NCI-H69 (cell line): ENCODE measurements at places on chromosomes 4 and X.
A peak's percentile ranks its signal among the peaks of the same experiment; 100 is the strongest.

GRCh38 chrX:130770615-130771014 lies 132.4 kb downstream of the ENOX2 start:
- DNase-seq: peak; percentile 12

DNA sequence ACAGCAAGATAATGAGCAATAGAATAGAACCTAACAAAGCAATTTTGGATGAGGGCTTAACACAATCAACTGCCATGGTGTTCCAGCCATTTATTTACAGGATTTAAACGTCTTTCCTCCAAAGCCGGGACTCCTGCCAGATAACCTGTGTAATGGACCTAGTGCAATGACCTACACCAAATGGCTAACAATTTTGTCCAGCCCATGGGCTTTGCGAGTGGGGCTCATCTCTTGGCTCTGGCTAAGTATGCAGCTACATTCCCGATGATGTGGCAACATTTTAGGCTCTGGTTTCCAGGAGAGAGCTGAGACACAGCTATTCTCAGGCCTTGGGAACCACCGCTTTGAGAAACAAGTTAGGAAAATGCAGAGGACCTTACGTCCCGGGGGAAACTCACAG lies 822.3 kb upstream of the FTHL17 start:
- peak; percentile 84 for DNase-seq

DNA sequence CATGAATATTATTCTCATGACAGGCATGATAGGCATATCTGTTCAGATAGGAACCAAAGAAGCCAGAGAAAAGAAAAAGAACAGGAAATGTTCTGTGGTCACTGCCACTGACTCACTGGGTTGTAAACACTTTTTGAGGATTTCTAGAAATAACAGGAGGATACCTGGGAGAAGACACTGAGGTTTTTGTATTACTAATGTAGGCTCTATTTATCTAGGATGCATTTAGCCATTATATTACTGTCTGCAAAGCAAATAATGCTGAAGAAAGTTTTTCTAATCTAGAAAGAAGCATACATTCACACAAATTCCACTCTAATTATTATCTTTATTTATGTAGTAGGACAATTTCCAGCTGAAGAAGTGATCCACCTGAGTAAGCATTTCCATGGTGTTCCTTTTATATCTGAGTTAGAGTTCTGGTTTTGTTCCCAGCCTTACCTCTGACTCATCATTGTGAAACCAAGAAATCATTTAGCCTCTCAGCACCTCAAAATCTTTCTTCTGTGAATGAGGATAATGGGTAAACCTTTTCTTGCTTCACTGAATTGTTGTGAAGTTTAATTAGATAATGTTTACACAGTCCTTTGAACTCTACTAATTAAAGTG lies 40.2 kb upstream of the EPGN start:
- DNase-seq: peak; percentile 65

GRCh38 chr4:184833046-184833838 lies 7.5 kb upstream of the ACSL1 start:
- no peak for DNase-seq

DNA sequence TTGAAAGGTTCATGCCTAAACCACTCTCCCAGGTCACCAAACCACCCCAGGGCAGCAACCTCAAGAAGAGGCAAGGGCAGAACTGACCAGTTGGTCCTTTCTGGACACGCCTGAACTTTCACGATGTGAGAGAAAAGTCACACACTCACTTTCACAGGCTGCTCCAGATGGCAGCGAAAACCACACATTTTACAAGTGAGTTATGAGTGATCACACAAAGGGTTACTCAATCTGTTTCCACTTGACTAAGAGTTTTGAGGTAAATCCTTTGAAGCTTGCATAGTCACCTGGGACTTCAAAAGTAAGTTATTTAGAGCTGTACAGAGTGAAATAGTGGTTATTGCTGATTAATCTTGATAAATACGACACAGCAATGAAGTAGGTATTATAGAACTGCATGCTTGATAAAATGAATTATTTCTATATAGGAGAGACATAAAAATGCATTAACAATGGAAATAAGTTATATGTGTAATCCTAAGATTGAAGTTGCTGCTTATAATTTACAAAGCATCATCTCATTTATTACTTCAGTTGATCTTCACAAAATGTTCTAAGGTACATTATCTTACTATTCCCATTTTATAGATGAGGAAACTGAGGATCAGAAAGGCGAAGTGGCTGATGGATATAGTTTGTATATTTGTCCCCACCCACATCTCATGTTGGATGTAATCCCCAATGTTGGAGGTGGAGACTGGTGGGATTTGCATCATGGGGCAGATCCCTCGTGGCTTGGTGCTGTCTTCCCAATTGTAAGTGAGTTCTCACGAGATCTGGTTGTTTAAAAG lies 103.0 kb upstream of the KLF3 start:
- no peak for DNase-seq

- no peak for DNase-seq
These were observed 98.0 kb upstream of the DCLK2 start for GRCh38 chr4:149980121-149980682.

DNA sequence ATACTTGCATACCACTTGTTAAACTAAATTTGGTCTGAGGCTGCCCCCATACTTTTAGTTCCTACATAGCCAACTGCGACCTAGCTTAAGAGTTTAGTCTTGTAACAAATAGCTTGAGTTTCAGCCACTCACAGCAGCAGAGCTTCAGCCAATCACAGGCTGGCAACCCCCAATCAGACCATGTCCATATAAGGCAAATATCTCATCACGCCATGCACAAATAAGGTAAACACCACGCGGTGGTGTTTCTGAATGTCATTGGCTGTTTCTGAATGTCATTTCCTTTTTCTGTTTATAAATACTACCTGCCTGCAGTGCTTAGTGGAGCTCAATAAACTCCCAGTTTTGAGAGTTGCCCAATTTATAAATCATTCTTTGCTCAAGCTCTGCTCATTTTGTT lies 143.1 kb upstream of the MAD2L1 start:
- no peak for DNase-seq

DNA sequence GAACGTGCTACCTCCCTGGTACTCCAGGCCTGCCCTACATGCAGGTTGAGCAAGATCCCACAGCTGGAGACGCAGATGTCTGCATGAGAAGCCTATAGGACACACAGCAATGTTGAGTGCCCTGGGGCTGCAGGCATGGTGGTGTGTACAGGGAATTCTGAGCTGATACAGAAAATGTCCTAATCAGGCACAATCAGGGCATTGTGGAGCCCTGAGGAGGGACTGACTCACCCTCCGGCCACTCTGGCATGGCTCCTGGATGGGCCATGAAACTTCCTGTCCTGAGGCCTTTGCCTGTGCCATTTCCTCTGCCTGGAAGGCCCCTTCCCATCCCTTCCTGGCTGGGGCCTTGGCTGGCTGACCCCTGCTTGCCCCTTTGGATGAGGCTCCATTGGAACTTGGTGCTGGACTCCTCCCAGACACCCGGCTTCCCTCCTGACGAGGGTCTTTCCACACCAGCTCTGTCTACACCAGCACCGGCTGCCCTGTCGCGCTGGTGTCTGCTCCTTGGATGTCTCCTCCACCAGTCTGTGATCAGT lies 16.7 kb upstream of the AFAP1 start:
- DNase-seq: no peak

GRCh38 chr4:6395466-6396228 lies 76.8 kb downstream of the PPP2R2C start:
- DNase-seq: peak; percentile 36

DNA sequence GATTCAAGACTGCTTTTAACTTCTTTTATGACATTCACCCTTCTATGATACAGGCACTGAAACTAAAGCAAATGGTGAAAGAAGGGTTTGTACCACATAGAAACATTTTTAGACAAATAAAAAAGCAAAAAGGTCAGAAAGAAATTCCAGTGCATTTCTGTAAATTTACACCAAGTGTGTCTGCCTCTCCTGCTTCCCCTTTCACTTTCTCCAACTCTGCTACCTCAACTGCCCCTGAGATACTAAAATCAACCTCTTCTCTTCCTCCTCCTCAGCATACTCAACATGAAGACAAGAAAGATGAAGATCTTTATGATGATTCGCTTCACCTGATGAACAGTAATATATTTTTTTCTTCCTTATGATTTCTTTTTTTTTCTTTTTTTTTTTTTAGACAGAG lies 187.9 kb downstream of the LRBA start:
- no peak for DNase-seq

- DNase-seq: no peak
These were observed 73.2 kb upstream of the MXD4 start for GRCh38 chr4:2334826-2335728.

DNA sequence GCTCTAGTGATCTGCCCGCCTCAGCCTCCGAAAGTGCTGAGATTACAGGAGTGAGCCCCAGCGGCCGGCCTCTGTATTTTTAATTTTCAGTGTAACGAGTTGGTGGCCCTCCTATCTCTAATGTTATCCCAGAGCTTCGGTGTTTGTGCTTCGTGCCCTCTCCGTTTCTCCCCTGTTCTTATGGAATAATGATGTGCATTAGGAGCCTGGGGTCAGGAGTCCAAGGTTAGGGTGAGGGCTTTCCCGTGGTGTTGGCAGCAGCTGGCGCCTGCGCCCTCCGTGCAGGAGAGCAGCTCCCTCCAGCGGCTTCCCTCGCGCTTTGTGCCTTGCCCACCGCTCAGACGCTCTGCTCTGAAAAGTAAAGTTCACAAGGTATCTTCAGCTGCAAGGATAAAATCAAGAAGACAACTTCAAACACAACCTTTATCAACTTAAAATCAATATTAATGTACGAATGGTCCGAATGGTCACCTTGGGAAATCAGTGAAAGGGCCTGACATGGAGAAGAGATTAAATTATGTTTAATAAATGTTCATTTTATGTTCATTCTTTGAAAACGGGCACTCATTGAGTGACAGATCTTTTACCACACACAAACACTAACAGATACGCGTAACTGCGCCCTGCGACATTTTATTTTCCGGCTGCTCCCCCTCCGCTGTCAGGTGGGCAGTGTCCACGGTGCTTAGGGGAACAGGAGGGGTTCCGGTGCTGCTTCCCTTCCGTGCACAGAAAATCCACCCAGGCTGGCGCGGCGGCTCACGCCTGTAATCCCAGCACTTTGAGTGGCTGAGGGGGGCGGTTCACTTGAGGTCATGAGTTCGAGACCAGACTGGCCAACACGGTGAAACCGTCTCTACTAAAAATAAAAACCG lies 62.4 kb downstream of the TRAPPC11 start:
- DNase-seq: no peak

DNA sequence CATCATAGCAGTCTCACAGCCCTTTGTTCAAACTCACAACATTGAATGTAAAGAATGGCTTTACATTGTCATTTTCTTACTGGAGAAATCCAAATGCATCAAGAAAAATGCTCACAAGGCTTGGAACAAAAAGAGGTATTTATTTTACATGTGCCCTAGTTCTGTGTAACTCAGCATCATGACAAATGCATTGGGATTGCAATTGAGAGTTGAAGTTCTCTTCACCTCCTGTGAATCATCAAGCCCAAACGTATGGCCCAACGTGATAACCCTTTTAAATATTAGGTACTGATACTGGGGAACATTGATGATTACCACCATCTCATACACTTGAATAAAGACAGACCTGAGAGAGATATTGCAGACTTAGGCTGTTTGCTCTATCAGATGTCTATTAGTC lies 61.6 kb downstream of the GASK1B start:
- DNase-seq: no peak

DNA sequence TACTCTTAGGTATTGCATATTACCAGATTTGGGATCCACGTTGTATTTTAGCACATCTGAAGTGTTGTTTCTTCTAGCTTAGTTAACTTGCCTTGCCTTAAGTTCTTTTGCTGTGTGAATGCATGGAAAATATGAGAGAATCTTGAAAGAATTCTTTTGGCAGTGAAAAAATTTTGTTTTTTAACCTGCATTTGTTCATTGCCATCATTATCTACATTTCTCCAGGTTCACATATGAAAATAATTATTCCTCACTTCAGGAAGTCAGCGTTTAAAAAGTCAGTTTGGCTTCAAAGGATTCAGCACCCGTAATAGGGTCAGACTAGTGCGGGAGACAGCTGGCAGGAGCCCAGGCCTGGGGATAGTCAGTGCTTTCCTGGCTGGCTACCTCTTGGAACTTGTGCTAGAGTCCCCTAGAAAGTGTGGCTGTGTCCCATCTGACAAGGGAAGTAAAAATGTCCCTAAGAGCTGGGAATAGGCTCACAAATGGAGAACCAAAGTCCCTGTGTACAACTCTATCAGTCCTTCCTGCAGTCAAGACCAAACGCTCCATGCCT lies 251.9 kb upstream of the KLF3 start:
- no peak for DNase-seq

GRCh38 chr4:112840061-112840460 lies 203.1 kb downstream of the LARP7 start:
- DNase-seq: no peak

DNA sequence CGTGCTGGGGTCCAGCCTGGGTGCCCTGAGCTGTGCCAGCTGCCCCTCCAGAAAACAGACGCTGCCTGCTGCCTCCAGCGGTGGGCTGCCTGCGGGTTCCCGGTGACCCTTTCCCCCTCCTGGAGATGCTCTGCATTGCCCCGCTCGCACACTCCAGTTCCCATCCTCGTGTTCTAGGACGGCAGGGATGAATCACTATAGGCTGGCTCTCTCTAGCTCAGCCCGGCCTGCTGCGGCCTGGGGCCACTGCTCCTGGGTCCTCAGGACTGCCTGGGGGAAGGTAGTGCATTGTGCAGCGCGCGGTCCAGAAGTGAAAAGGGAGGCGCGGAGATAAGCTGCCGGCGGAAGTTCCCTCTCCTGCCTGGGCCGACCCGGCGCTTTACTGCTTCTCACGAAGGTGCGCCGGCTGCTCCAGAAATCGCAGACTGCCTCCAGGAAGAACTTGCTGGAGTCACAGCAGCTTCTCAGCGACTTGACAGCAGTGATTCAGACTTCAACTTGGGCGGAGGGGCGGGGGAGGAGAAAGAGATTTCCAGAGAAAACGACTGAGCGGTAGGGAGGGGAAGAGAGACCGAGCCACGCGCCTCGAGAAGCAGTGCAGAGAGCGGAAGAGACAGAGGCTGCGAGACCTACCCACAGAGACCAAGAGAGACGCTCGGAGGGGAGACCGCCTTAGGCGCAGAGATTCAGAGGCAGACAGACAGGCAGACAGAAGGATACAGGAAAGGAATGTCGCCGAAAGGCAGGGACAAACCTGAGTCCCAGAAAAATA lies 6.7 kb upstream of the MSX1 start:
- no peak for DNase-seq

DNA sequence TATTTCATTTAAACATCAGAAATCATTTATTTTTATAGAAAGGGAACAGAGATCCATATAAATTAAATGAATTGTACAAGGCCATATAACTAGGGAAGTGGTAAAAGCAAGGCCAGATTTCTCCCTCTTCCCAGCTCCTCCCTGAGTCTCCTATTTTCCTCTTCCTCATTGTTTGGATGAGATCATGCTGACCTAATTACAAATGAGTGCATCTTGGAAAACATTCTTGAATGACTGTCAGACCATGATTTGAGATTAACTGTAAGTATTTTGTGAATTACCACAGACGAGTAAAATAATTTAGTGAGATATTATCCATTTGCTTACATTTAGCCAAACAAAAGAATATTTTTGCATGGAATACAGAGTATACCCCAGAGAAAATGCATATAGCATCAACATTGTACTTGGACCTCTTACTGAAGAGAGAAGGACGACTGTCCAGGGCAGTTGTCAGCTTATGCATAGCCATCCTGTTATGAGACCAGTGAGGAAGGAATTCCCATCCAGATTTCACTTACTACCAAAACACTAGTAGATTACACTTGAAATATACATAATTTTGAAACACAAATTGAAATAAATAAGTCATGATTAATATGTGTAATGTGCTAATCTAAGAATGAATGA lies 47.3 kb downstream of the SLAIN2 start:
- no peak for DNase-seq

- DNase-seq: no peak
These were observed 10.9 kb downstream of the LRBA start for GRCh38 chr4:151004222-151004621.
